ENCODE measurements at places on chromosomes 2 and 18.

GRCh38 chr2:132730611-132731010 lies 60.6 kb upstream of the LYPD1 start:
- no peak for DNase-seq

DNA sequence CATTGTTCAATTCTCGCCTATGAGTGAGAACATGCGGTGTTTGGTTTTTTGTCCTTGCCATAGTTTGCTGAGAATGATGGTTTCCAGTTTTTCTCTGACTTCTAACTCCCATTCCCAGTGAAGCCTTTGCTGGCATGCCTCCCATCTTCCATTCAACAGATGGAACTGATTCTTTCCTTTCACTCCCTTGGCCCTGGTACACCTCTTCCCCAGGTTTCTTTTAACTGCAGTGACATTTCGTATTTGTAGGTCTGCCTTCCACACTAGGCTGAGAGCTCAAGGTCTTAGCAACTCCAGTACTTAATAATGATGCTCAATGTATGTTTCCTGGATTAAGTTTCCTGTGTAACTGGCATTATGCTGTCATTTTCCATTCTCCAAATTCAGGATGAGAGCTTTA lies 48.5 kb downstream of the GAREM1 start:
- DNase-seq: no peak

DNA sequence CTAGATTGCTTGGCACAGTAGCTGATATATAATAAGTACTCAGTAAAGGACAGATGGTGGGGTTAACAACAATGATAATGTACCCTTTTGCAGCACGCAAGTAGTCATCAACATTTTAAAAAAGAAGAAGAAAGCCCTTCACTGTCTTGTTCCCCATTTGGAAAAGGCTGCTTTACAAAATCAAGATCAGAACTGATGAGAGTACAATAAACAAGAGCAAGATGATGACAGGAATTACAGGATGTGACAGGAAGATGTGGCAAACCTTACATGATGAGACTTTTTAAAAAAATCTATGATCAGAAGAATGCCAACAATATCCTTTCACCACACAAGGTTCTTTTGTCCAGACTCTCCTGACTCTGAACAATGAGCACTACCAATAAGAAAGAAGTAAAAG lies 9.1 kb downstream of the TYW5 start:
- DNase-seq: no peak

GRCh38 chr18:66990909-66991308 lies 387.0 kb upstream of the CDH19 start:
- DNase-seq: no peak

GRCh38 chr18:74171910-74172606 lies 23.7 kb downstream of the TIMM21 start:
- no peak for DNase-seq

GRCh38 chr18:45541421-45541820 lies 73.9 kb upstream of the SLC14A2 start:
- DNase-seq: no peak

DNA sequence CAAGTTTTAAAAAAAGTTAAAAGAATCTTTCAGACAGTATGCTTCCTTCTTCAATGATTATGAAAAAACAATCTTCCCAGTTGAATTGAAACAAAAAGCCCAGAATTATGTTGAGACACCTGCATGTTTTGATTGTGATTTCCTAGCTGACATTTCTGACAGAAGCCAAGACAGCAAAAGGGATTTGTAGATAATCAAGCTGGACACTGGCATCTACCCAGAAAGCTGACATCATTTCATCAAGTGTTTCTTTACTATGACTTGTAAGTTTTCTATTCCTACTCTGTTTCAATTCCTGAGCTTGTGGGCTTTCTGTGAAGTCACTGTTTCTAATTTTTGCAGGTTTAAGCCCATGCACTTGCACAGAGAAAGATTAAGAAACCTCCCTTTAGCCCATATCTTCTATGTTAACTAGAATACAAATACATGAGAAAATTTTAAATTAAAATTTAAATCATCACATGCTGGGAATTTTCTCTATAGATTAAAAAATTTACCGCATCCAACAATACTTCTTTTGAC lies 82.9 kb upstream of the CCDC85A start:
- no peak for DNase-seq

- no peak for DNase-seq
These were observed 215.0 kb upstream of the AGAP1 start for GRCh38 chr2:235278771-235279355.

- DNase-seq: no peak
These were observed 2.4 kb downstream of the SCG2 start for GRCh38 chr2:223599640-223600380.

DNA sequence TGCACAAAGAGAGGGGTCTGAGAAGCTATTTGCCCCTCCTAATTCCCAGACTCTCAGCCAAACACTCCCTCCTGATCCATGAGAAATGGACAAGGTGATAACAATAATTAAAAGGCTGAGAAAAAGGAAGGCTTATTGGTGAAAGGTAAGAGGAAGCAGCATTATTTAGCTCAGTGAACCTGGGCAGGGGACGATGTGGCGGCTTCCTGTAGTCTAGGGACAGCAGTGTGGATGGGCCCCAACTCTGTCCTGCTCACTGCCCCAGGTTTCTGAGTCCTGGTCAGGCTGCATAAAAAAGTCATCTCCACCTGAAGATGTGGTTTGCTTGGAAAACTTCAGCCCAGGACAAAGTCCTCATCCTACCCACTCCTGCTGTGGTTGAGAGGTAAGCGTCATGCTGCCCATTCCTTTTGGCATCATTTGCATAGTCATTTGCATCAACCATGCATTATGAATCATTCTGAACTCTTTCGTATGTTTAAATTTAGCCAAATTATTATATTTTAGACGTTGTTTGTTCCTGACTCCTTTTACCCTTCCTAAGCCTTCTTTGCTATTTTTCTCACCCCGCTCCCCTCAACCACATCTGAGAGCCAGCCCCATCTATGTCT lies 126.8 kb downstream of the CLIP4 start:
- DNase-seq: no peak

DNA sequence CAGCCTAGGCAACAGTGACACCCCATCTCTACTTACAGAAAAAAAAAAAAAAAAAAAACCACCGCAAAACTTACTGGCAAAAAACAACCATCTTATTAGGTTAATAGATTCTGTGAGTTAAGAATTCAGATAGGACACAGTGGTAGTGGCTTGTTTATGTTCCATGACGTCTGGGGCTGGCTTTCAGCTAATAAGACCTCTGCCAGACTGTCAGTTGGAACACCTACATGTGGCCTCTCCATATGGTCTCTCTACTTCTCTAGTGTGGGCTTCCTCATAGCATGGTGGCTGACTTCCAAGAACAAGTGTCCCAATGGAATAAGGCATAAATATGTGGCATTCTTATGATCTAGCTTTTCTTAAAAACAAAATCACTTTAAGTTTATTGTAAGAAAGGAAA lies 94.0 kb upstream of the OTX1 start:
- no peak for DNase-seq

DNA sequence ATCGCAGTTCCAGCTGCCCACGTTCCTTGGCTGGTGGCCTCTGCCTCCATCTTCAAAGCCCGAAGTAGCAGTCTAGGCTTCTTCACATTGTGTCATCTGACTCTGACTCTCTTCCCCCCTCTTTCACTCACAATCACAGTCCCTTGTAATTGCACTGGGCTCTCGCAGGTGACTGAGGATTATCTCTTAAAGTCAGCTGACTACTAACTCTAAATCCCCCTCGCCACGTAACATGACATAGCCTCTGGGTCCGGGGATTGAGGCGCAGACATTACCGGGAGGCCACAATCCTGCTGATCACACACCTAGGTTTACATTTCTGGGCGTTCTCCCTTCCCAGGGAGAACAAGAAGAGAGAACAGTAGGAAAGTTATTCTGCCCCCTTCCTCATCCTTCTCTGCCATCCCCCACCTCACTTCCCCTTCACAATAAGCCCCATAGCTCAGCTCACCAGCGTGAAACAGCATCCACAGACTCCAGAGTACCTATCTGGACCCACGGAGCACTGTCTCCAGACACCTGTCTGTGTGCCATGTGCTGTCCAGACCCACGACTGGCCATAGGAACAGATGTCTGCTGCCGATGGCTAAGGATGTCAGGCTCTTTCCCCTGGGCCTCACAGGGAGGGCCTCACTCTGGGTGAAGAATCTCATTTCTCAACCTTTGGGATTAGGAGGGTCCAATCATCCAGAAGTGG lies 64.3 kb upstream of the FZD7 start:
- DNase-seq: no peak

- DNase-seq: no peak
These were observed 478.5 kb downstream of the TRIB2 start for GRCh38 chr2:13195270-13195669.

GRCh38 chr2:236574000-236574399 lies 4.4 kb downstream of the ACKR3 start:
- no peak for DNase-seq

DNA sequence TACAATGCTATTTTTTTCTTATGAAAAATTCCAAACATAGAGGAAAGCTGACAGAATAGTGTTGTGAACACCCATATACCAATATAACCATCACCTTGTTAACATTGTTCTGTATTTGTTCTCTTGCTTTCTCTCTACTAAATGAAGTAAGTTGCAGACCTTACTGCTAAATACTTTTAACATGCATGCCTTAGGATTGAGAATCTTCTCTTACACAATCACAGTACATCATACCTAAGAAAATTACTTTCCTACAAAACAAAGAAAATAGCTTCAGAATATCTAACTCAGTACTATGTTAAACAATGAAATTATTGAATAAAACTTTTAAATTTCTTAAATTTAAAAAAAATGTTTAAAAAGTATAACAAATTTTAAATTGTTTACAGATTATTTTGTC lies 136.5 kb downstream of the UBR3 start:
- DNase-seq: no peak

GRCh38 chr2:127078666-127079270 lies 28.2 kb downstream of the BIN1 start:
- no peak for DNase-seq

DNA sequence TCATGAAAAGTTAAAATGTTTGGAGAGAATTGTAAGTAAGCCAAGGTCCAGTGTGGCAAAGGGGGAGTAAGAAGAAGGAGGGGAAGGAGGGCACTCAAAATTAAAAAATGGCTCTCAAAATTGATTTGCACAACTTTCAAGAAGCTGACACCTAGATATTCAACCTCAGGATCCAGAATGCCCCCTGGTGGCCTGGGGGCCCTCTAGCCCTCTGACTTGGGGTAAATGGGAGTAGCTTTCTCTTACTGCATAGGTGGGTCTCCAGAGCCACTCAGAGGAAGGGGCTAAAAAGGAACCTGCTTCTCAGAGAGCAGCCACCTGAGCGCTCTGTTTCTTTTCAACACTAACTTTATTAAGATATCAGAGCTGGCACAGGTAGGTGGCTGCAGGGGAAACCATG lies 968.5 kb downstream of the BCL11A start:
- DNase-seq: no peak

DNA sequence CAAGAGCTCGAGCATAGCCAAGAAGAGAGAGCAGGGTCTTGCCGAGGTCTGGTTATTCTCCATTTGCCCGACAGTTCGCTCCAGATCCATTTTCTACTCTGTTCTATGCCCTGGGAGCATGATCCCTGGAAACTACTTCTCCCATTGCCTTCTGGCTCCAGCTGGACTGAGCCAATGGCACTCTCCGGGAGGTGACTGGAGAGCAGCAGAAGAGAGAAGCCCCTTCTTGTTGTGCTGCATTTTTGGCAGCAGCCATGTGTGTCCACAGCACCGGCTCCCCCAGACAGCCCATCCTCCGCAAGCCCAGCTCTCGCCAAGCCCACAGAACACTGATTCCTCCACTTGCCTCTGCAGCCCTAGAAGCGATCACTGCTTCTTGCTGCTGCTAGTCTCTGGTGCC lies 345.5 kb downstream of the TNS1 start:
- no peak for DNase-seq

DNA sequence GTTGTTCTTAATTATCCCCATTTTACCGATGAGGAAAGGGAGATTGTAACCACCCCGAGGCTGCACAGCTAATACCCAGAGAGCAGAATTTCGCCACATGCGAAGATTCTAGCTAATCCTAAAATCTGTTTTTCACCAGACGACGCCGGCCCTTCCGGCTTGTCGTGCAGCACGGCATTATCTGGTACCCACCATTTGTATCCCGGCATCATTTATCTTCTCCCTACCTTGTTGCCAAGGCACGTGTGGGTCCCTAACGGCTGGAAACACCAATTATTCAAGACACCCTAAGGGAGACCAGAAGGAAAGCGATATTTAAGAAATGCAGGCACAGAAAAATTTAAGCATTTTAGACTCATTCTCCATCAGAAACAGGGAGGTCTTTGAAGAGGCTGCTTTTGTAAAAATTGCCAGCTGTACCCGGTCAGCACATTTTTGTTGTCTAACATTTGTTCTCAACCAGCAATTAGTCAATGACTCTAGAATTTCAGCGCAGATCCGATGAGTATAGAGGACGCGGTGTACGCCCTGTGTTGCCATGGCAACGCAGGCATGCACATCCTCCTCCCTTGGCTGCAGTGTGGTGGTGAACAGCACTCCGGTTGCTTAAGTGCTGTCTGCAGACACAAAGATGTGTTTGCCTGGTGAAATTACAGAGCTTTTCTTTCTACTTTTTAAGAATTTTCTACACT lies 111.6 kb downstream of the AGAP1 start:
- DNase-seq: no peak

- DNase-seq: no peak
These were observed 30.1 kb upstream of the BZW1 start for GRCh38 chr2:200781616-200782015.
